CD14-positive monocyte (primary cell): ENCODE measurements at places on chromosomes 7 and 10.
A peak's percentile ranks its signal among the peaks of the same experiment; 100 is the strongest.

- no peak for DNase-seq
These were observed 103.4 kb downstream of the SDK1 start for GRCh38 chr7:3404501-3404900.

DNA sequence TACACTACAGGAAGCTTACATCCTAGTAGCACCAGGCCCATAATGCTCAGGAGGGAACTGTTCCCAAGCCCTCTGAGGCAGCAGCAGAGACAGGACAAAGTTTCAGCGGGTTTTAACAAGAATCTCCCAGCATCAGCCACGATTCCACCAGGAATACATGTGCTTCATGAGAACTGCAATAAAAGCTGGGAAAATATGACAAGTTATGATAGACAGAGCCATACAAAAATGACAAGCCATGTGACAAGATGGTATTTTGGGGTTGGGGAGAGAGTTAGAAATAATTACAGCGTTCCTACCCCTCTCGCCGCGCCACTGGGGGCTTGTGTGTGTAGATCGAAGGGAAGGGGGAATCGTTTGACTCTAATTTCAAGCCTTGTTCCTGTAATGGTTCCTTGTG lies 112.7 kb upstream of the CTBP2 start:
- DNase-seq = no peak

DNA sequence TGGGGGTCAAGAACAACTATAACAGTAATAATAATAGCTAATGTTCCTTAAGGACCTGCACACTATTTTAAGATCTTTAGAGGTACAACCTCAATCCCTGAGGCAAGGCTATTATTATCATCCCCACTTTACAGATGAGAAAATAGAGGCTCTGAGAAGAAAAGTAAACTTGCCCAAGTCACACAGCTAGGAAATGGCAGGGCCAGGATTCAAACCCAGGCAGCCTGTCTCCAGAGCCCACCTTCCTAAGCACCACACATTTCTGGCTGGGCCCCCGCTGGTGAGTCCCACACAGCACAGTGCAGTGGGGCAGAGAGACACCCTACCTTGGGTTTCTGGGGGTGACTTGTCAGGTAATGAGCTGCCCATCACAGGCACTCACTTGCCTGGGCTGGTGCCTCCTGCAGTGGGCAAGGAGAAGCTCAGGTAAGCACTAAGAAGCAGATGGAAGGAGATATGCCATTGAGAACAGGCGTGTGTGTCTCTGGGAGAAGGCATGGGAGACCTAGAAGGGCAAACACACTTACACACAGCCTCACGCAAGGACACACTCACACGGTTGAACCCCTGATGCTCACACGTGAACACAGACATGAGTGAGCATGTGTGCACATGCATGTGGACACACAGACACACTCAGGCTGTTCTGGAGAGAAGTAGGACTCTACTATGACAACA lies 104.4 kb upstream of the ZMIZ1 start:
- DNase-seq = no peak

DNA sequence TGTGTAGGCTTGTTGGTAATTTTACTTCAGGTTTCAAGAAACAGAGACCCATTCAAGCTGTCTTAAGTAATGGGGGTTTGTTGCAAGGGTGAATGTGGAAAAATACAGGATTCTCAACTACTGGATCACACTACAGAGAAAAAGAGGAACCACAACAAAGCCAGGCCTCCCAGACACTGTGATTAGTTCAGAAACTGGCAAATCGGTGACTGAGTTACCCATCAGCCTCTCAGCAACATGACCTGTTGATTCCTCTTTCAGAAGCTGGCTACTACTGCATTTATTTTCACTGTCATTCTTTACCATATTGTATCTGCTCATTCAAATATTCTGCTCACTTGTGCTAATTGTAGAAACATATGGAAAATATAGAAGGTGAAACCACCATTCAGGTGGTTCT lies 16.0 kb downstream of the CCDC71L start:
- peak; percentile 63 for DNase-seq

- no peak for DNase-seq
These were observed 247.4 kb upstream of the PODXL start for GRCh38 chr7:131803816-131804215.

DNA sequence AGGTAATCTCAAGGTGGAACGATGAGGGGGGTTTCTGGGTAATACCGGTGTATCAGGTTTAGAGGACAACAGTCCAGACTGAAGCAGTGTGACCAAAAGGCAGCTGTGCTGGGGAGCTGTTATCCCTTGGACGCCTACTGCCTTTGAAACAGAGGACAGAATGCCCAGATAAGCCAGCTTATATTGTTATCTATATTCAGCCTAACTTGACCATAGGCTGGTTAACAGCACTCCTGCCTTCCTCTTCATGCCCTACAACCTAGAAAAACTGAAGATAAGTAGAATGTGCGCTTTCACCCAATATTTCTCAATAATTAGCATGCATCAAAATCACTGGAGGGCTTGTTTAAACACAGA lies 44.9 kb downstream of the IL6 start:
- no peak for DNase-seq

DNA sequence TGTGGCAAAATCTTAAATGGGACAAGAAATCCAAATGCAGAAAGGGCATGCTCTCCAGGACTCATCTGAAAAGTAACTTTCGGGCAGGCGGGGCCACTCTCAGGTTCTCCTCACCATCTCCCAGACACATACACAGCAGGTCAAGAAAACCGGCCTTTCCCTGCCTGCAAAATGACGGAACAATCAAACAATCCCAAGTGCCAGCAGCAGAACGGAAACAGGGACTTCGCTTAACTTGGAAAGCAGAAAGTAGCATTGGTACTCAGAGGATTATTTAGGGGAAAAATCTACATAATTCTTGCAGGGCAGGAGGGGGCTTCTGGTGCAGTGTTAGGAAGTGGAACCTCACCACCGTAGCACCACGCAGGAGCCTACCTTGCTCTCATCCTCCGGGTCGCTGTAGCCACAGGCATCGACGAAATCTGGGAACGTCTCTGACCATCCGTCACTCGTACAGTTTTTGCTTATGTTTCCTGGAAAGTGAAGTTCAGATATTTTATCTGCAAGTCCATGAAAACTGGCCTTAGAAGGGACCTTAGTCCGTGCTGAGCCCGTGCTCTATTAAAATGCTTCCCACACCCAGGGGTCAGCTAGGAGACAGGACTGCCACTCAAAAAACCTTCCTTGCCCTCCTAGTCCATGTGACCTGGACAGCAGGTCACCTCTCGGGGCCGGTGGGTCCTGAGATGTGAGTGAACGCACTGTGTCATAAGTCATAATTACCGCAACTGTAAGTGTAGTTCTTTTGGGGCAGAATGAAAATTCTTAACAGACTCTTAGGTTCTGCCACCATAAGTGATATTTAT lies 41.1 kb downstream of the VIPR2 start:
- DNase-seq = no peak

GRCh38 chr10:13891128-13892000 lies 304.6 kb downstream of the PRPF18 start:
- DNase-seq = no peak

- no peak for DNase-seq
These were observed 9.9 kb upstream of the FAM180A start for GRCh38 chr7:135758531-135758932.

GRCh38 chr10:98444314-98445006 lies 2.3 kb downstream of the HPS1 start:
- DNase-seq = peak; percentile 52

GRCh38 chr7:78437118-78437517 lies 638.5 kb downstream of the PHTF2 start:
- no peak for DNase-seq

GRCh38 chr7:139542308-139543151 lies 19.0 kb downstream of the CLEC2L start:
- no peak for DNase-seq

- DNase-seq = no peak
These were observed 10.2 kb upstream of the MRPS24 start for GRCh38 chr7:43879477-43879876.

GRCh38 chr7:41881331-41882130 lies 178.6 kb upstream of the INHBA start:
- DNase-seq = peak; percentile 97

- no peak for DNase-seq
These were observed 10.4 kb downstream of the NXPH1 start for GRCh38 chr7:8443576-8444467.

- no peak for DNase-seq
These were observed 297.3 kb upstream of the PRKCQ start for GRCh38 chr10:6877336-6877721.

DNA sequence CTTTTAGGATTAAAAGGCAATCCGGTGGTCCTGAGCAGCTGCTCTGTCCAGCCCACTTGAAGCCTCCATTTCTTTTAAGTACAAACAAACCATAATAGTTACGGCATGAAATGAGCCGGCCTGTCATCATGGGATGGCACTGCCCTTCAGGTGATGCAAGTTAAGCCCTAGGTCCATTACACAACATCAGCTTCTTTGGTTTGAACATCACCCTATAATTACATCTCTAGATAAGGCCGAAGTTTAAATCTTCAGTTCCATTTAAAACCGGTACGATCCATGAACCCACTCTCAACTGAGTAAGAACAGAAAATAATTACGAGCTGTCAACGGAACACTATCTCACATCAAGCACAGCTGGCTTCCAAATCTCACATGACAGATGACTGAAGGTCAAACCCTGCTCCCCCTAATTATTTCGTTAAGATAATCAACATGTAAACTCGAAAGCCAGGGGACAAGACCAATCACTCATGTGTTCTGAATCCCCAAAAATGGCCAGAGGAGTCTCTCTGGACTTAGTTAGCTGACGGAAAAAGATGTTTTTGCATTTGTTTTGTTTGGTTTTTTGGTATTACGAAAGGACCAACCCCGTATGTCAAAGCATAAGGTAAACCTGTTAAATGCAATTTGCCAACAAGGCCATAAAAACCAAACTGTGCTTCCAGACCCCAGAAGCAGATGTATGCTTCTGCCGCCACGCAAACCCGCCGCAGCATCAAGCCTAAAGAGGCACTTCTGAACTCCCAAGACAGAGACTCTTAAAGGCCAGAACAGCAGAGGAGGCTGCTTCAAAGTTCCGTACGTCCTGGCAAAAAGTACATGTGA lies 10.8 kb downstream of the GNA12 start:
- DNase-seq = no peak

DNA sequence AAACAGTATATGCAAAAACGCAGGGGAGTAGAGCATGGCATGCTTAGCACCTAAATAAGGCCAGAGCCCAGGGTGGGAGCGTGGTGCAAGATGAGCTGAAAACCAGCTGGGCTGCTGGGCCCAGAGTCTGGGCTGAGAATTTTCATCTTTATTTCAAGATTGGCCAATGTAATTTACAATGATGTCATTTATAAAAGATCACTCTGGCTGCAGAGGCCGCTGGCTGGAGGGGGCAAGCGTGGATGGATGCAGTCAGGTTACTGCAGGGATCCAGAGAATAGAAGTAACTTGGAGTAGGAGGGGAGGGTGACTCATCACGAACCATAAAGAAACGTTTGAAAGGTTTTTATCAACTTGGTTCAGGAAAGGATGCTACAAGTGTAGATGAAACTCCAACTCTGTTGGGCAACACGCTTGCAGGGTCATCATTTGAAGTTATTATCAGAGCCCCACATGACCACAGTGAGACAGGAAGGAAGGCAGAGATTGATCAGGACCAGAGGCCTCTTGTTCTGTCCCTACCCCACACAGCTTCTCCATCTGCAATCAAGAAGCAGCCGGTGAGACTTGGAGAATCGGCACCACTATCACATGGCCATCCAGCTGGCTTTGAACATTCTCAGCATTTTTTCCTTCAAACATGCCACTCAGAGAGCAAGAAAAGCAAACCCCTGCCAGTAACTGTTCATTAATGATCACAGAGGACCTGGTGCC lies 49.2 kb downstream of the ODAD2 start:
- no peak for DNase-seq

DNA sequence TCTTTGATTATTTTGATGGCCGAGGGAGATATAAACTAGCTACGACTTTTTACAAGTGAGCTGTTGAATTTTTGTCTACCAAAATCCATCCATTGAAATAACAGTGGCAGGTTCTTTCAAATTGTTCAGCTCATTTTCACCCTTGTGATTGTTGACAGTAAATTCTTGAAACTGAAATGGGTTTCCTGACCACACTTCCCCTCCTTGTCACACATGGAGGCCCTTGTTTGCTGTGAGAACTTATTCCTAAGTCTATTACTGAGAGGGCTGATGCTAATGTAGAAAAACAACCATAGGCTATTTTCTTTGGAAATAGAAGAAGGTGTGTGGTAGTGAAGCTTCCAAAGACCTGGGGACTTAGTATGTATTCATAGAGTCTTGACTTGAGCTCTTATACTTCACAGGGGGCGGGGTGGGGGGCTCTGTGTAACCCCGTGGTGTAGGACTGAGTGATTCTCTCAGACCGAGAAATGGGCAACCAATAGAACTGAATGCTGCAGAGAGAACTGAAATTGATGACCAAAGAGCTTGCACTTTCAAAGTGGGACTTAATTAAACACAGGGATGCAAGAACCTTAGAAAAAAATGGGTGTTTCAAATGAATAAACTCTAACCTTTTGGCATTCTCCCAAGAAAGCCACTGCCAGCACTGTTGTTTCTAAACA lies 718.9 kb downstream of the CCSER2 start:
- no peak for DNase-seq

DNA sequence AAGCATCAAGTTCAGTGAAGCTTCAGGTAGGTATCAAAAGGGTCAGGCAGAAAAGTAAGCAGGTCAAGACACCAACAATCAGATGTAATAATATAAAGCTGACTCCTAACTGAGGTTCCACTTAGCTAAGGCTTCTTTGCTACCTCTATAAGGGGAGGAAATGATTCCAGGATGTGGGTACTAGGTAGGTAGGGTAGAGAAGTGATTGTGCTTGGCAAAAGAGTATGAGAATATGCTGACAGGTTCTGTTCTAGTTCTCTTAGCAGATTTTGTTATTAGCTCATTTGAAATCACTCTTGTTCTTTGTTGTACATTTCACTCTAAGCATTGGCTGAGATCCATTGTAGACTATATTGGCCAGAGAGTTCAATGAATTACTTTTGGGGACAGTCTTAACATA lies 40.7 kb upstream of the CBLL1 start:
- no peak for DNase-seq

- DNase-seq = no peak
These were observed 60.8 kb downstream of the DLG5 start for GRCh38 chr10:77865580-77866324.

GRCh38 chr10:122207596-122207995 lies 63.5 kb upstream of the BTBD16 start:
- no peak for DNase-seq

DNA sequence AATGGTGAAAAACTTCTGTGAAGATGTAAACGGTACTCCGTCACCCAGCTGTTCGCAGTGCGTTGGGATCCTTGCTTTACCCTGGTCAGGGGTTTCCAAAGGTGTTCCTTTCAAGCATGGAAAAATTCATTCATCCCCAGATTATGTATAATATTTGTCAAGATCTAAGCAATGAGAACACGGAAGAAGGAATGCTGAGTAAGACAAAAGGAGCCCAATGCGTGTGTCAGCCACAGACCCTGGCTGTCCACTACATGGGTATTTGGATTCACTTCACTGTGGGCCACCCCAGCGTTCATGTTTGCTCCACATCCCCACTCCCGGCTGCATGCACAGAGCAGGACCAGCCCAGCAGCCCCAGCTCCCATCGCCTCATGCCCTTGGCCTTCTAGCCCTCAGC lies 241.3 kb upstream of the CELF2 start:
- DNase-seq = no peak

GRCh38 chr10:7515439-7515838 lies 104.6 kb upstream of the SFMBT2 start:
- no peak for DNase-seq
